AG08395 (cell line): ENCODE measurements at places on chromosomes 7 and 10.
A peak's percentile ranks its signal among the peaks of the same experiment; 100 is the strongest.

- DNase-seq = no peak
Measured at GRCh38 chr7:116172353-116172752, 38.0 kb upstream of the TES start.

DNA sequence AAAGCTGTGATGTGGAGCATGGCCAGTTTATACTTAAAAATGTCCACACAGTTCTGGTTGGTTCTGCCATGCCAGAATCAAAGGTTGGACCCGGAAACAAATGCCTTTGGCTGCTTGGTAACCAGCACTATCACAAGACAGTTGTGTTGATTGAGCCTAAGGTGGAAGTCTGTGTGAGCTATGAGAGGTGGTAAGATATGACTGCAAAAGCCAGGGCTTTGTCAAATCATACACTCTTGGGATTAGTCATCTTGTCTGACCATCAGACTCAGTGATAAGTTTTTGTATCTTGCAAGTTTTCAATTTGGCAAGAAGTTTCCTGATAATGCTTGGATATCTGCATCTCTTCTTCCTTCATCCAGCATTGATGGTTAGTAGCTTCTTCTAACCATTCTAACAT, 35.5 kb downstream of the GPR141 start:
- DNase-seq = no peak

- no peak for DNase-seq
Measured at GRCh38 chr10:130511766-130512165, 375.6 kb downstream of the GLRX3 start.

- no peak for DNase-seq
Measured at GRCh38 chr7:101564778-101565211, 64.3 kb downstream of the MYL10 start.

DNA sequence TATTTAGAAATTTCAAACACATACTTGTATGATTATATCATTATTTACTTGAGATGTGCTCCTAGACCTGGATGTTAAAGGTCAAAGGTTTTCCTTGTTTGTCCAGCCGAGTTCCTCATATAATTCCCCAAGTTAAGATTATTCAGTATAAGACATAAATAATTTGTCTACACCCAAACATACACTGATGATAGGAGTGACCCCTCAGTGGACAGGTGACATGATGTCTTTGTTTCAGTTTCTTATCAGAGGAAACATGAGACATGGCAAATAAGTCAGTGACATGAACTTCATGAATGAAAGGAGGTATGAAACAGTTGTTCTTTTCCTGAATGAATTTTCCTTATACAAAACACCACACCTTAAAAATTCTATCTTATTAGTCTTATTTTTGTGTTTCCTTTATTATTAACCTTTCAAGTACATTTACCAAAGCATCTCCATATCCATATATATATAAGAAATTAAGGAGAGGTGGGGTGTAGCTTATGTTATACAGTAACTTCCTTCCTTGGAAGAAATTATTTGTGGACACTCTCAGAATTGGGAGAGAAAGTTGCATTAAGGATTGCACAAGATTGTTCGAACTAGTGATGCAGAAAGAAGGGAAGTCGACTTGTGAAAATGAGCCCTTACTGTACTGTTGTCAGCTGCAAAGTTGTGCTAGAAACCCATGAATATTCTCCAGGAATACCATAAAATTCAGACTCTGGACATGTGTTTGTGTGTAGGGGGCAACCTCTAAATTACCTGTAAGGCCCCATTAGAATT, 60.5 kb downstream of the POM121L12 start:
- DNase-seq = no peak

DNA sequence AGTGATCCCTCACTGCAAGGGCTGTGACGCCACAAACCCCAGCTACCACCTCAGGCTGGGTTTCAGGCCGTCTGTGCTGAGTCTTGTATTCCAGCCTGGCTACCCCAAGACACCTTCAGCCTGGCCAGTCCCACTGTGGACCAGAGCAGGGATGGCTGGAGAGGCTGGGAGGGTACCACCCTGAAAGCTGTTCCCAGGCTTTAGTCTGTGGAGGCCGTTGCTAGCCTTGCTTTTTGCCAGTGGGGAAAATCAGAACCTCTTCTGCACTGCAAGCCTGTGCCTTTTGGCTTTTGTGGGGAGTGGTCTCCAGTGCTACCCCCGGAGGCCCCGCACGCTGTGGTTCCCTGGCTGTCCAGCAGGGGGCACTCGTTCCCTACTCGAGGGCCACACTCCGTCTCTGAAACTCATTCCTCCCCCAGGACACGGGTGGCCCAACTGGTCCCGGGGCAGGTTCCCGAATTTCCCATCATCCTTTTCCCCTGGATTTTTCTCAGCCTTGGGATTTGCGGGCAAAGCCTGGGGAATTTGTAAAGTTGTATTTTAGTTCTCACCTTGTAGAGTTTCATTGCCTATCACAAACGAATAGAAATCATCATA, 128.4 kb upstream of the BTBD16 start:
- DNase-seq = peak; percentile 54

- no peak for DNase-seq
Measured at GRCh38 chr7:146698995-146699610, 582.5 kb downstream of the CNTNAP2 start.

GRCh38 chr10:104376784-104377300, 23.2 kb downstream of the CFAP58 start:
- DNase-seq = no peak

GRCh38 chr10:49827297-49827696, 65.2 kb upstream of the OGDHL start:
- DNase-seq = no peak

- no peak for DNase-seq
Measured at GRCh38 chr10:73967022-73967429, 30.9 kb upstream of the VCL start.

DNA sequence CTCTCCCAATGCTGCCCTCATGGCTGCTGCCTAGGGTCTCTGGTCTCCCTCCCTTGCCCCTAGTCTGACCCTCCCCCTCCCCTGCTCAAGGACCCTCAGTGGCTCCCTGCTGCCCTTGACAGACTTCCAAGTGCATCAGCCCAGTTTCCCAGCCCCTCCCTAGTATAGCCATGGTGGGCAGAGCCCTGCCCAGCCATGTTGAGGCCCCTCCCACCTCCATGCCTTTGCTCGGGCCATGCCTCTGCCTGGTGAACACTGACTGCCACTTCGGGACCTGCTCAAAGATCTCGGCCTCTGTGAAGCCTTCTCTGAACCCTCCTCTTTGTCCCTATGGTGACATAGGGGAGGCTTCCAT, 73.2 kb downstream of the MYL10 start:
- DNase-seq = no peak

- no peak for DNase-seq
Measured at GRCh38 chr10:1214882-1215540, 158.8 kb downstream of the WDR37 start.

GRCh38 chr7:121546632-121547543, 150.8 kb upstream of the FAM3C start:
- DNase-seq = no peak

GRCh38 chr7:17534348-17534747, 235.9 kb downstream of the AHR start:
- DNase-seq = no peak

- DNase-seq = no peak
Measured at GRCh38 chr7:6167004-6167551, 105.3 kb downstream of the CYTH3 start.

- DNase-seq = no peak
Measured at GRCh38 chr10:86646933-86647332, 7.4 kb upstream of the OPN4 start.

DNA sequence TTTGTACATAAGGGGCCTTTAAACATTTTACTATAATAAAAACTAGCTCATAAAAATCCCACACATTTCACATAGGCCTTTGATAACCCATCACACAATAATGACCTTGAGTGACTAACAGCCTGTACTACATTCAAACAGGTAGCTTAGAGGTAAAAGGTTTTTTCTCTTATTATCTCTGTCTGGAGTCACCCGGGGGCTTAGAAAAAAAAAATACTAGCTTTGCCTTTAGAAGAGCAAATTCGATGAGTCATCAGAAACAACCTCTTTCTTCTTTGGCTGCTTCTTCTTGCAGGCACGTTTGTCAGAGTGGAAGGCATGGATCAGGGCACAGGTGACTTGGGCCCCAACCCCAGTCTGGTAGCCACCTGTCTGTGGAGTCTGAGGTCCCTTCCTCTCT, 43.4 kb upstream of the ADO start:
- no peak for DNase-seq

GRCh38 chr7:105118612-105119600, 104.9 kb downstream of the KMT2E start:
- no peak for DNase-seq

DNA sequence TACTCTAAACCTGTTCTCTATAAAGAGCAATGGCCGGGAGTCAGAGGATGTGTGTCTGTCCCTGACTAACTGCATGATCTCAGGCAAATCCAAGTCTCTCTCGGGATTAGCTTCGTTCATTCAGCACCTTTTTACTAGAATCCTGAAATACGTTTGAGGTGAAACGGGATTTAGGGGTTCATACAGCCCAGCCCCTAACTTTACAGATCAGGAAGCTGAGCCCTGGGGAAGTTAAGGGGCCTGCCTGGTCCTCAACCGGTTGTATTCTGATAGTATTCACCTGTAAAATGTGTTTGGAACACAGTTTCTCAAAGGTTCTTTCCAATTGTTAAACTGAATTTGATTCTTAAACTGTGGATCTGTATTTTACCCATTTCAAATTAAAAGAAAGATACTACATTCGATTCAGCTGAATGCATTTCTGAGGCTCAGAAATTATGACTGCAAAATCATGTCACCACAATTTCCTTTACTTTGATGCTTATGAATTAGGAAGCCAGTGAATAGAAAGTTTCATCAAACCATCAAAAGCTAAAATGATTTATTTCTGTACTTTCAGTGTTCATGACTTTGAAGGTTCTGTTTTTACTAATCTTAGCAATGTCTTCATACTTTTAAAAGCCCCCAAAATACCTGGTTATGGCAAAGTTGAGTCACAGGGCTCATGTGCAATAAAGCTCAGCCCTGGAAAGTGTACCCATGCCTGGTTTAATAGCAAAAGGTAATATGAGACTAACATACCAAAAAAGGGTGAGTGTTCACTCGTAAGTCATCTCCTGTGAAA, 28.9 kb upstream of the EZH2 start:
- DNase-seq = no peak

- no peak for DNase-seq
Measured at GRCh38 chr7:149616898-149617297, 119.3 kb upstream of the ZNF746 start.

DNA sequence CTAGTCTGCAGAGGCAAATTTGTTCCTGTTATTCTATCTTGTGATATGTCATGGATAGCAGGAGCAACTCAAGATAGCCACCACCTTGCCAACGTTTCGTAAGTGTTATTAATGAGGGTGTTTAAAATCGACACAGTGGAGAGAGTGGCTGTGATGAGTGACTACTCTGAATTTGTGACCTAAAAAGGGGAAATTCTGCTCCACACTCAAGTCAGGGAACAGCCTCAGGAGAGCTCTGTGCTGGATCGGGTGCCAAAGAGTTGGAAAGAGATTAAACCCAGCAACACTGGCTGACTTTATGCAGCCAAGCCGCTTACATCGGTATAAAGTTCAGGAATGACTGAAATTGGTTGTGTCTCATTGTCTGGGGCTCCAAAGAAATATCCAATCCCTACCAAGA, 9.5 kb downstream of the TACC2 start:
- DNase-seq = no peak

- DNase-seq = peak; percentile 62
Measured at GRCh38 chr10:69885379-69886013, 83.8 kb downstream of the COL13A1 start.

DNA sequence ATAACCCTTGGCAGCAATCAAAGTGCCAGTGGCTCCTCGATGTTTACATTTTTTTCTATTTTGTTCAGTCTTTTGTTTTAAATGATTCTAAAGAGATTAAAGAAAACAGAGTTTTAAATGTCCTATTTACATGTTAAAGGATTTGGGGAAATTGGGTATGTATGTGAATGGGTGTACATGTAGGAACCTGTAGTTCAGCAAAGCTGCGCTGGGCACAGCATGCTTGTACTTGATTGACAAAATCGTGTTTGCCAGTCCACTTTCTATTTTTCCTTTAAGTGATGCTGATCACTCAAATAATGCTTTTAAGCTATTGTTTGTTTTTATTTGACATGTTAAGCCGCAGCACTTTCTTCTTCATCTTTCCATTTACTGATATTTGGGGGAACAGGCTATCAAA, 40.9 kb downstream of the FHIP2A start:
- no peak for DNase-seq
